Stomach (tissue), 19 donors: ENCODE measurements at places on chromosomes 7 and 10. TPM values are rescaled to one million over a fixed set of nuclear protein-coding genes. Genes with fewer than 3 reads are reported as not detected.

DNA sequence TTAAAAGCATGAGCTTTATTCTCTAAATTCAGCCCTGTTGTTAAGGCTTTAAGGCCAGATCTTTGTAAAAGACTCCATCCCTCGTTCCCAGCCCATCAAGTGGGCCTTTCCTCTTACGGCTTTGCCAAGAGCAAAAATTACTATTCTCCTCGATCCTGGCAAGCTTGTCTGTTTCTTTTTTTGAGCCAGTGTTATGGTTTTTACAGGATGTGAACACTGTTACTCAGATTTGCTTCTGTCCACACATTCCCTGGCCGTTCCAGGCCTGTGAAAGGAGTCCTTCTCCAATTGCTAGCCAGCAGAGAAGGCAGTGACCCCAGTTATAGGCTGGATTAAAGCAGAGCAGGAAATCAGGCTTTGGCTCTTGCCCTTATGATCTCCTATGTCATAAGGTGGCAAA lies 47.0 kb upstream of the EPC1 start:
- DNase-seq: peak; percentile 30

GRCh38 chr10:15361131-15361530 lies 10.0 kb downstream of the FAM171A1 start:
- no peak for DNase-seq

DNA sequence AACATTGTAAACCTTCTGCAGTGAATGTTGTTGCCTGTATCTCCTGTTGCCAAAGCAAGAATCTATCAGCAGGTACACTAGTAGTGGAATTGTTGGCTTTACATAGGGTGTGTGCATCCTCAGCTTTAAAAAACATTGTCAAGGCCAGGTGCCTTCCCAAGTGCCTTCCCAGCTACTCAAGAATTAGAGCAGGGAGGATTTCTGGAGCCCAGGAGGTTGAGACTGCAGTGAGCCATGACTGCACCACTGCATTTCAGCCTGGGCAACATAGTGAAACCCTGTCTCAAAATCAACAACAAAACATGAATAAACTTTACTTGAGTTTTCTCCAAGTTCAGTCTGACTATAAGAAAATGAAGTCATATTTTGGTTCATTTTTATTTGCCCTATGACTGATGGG lies 217.3 kb downstream of the CCSER2 start:
- DNase-seq: no peak

DNA sequence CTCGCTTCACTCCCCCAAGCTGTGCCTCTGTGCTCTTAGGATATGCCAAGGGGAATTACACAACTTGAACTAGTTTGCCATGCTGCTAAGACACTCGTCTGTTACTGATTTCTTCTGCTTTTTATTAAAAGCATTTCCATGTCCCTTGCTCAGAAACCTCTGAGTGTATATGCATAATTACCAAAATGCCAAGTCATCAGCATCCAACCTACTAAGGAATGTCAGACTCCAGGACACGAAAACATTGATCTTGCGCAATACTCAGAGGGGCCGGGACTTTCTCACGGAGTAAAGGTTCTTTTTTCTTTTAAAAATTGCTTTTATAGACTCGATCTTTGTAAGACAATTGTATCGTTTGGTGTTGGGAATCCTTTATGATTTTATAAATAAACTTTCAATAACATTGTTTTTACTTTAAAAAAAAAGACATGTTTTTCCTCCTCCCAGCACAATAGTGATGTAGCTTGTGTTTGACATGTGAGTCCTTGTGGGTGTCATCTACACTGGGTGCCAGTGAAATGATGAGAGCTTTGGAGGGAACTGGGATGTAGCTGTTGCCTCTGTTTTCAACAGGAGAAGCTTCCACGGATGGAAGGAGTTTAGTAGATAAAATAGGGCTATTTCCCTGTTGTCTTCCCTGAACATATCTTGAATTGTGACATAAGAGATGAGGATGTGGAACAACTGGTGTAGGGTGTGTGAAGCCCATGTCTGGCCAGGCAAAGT lies 43.6 kb downstream of the CNNM1 start:
- DNase-seq: no peak

Gene PPP1R9A
- 16.9 TPM for total RNA-seq

DNA sequence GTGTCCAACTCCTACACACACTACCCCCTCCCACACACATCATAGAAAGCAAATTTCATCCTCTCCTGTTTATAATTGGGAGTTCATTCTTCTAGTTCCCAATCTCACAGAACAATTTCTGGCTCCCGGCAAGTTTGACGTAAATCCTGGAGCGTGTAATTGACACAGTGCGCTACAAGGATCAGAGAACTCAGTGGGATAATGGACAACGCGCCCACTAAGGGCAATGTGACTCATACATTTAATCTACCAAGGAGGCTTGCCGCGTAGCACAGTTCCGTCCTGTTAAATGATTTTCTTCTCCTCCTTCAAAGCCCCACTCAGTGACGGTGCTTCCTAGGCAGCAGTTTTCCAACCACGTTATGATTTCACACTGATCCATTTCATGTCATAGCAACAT lies 277.6 kb downstream of the SFMBT2 start:
- DNase-seq: no peak

GRCh38 chr10:28963539-28964221 lies 286.4 kb downstream of the BAMBI start:
- no peak for DNase-seq

DNA sequence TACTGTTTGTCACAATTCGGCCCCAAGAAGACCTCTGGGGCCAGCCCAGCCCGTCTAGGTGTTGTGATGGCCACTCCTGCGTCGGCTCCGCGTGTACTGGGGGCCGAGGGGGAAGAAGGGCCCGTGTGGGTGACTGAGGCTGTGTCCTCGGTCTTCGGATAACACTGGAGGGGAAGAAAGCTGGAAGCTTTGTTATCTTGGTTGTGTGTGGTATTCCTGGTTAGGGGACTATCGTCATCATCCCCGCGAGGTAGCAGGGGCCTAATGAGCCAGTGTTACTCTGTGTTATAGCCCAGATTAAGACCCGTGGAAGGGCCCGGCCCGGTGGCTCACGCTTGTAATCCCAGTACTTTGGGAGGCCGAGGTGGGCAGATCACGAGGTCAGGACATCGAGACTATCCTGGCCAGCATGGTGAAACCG lies 854 bp downstream of the MTG1 start:
- DNase-seq: no peak

- DNase-seq: no peak
Observed at GRCh38 chr10:63528084-63528744, 7.0 kb downstream of the REEP3 start.

GRCh38 chr10:84397735-84398144 lies 69.4 kb downstream of the CCSER2 start:
- no peak for DNase-seq

Gene ZC3HAV1L
- total RNA-seq: 22.8 TPM
